ENCODE measurements at places on chromosomes 1 and 21. TPM values are rescaled to one million over a fixed set of nuclear protein-coding genes. Genes with fewer than 3 reads are reported as not detected.

DNA sequence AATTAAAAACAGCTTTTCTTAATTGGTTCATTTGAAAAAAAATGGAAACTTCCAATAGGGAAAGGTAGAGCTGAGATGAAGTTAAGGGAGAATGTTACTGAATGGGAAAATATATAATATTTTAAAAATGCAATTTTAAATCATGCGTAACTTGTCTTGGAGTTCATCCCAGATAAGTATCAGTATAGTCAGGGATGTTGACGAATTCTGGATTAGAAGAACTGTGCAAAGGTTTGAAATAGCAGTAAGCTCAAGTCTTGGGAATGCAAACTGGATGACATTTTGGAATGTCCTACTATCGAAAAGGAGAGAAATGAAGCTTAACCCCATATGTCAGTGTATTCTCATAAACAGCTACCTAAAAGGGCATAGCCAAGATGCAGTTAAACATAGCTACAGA, 4.0 kb upstream of the ST6GALNAC3 start:
- DNase-seq, result no peak

- DNase-seq, result no peak
Observed at GRCh38 chr1:51661081-51661518, 44.2 kb downstream of the OSBPL9 start.

The IFI44 gene
- total RNA-seq, result not detected

DNA sequence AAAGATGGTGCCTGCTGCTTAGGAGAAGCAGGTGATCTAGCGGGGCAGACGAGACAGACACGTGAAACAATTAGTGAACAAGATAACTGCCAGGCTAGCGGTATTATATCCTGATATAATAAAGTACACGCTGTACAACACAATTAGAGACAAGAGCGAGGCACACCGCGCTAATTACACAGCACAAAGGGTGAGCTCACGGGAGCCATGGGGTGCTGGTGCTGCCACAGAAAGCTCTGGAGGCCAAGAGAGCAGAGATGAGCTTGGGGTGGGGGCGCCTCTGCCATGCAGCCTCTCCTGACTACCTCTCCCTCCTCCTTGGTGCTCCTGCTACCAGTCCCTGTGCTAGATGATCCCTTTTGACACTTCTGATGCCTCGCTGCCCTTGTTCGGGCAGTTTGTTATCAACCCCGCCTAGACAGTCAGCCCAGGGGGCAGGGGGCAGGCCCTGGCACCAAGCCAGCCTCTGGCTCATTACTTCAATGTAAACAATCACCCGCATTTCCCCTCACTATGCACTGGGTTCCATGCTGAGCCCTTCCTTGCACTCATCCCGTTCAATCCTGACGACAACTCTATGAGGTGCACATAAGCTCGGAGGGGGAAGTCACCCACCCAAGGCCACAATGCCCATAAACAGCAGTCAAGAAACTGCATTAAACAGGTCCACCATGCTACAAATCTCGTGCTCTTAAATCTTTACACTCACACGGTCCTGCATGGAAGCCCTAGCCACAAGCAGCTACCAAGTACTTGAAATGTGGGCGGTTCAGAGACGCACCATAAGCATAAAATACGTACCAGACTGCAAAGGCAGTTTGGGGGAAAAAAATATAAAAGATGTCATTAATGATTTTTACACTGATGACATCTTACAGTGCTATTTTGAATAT, 103.0 kb downstream of the SSBP3 start:
- DNase-seq, result no peak
